Stimulated activated CD8-positive, alpha-beta memory T cell treated with anti-CD3 and anti-CD28 coated beads, Interleukin-15, amount 100 ng/mL, for 4 hours (primary cell): ENCODE measurements at places on chromosomes 7 and 10.

DNA sequence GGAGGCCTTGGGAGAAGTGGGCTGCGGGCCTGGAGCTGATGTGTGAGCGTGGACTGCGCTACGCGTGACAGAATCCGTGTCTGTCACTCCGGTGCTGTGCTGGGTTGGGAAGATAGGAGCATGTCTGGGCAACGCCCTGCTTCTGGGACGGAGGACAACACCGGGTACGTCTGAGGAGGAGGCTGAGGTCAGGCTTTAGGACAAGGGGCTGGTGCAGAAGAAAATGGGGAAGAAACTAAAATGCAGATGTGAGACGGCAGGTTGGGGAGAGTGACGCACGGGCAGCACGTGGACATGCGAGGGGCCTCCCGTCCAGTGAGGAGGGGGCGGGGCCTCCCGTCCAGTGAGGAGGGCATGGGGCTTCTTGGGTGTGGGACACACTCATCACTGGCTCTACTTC is 207.4 kb downstream of the DNAJB6 start:
- DNase-seq, result no peak

DNA sequence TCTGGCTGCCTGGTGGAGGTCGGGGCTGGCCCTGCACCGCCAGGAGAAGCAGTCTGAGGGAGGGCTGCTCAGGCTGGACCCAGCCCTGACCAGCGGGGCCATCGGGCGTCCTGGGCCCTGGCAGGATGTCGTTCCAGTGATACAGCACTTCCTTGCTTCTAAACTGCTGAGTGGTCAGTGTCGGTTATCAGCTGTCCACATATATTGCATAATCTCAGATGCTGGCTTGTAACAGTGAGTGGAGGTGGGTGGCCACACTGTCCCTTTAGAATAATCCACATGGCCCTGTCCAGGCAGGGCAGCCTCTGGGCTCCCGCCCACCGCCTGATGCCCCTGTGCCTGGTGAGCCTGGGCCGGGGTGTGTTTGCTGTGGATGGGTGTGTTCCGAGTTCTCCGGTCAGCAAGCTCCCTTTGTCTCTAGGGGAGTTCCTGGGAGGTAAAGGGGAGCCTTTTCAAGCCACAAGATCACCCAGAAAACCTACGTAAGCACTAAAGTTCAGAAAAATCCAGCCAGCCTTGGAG is 86.1 kb downstream of the LHPP start:
- no peak for DNase-seq

DNA sequence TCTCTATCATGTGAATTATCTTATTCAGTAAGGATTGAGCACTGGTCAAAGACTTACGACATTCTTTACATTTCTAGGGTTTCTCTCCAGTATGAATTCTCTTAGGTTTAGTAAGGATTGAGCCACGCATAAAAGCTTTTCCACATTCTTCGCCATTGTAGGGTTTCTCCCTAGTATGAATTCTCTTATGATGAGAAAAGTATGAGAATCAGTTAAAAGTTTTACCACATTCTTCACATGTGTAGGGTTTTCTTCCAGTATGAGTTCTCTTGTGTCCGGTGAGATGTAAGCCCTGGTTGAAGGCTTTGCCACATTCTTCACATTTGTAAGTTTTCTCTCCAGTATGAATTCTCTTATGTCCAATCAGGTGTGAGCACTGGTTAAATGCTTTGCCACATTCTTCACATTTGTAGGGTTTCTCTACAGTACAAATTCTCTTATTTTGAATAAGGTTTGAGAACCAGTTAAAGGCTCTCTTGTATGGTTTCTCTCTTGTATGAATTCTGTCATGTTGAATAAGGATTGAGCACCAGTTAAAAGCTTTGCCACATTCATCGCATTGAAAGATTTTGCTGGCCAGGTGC is 445.9 kb downstream of the ZNF479 start:
- no peak for DNase-seq

GRCh38 chr7:117605712-117606111 is 125.9 kb downstream of the CFTR start:
- DNase-seq, result no peak

DNA sequence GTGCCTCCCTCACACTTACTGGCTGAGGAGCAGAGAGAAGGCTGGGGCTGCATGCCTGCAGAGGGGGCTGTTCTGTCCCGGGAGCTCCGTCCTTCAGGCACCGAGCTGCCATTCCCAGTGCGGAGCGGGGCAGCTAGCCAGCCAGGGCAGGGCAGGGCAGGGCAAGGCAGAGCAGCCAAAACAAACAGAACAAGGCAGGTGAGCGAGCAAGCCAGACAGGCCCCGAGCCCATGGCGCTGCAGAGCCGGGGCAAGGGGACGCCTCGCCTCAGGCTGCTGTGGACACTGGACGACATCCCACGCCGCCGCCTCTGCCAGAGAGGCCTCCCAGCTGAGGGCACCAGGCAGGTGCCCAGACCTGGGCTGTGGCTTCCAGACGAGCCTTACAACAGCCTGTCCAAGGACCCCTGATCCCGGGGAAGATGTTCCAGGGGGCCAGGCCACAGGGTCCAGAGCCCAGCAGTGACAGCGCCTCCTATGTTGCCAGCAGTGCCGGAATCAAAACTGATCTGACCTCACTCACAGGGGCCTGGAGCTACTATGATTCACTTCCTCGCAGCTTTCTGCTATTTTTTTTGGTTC is 8.2 kb upstream of the NDST2 start:
- DNase-seq, result no peak
